ENCODE measurements at places on chromosomes 4 and X.

GRCh38 chr4:20572976-20573375, 127.3 kb upstream of the PACRGL start:
- no peak for DNase-seq

- DNase-seq: no peak
Observed at GRCh38 chr4:159297091-159297490, 194.2 kb downstream of the RAPGEF2 start.

GRCh38 chrX:132520213-132520612, 31.4 kb upstream of the MBNL3 start:
- DNase-seq: no peak

DNA sequence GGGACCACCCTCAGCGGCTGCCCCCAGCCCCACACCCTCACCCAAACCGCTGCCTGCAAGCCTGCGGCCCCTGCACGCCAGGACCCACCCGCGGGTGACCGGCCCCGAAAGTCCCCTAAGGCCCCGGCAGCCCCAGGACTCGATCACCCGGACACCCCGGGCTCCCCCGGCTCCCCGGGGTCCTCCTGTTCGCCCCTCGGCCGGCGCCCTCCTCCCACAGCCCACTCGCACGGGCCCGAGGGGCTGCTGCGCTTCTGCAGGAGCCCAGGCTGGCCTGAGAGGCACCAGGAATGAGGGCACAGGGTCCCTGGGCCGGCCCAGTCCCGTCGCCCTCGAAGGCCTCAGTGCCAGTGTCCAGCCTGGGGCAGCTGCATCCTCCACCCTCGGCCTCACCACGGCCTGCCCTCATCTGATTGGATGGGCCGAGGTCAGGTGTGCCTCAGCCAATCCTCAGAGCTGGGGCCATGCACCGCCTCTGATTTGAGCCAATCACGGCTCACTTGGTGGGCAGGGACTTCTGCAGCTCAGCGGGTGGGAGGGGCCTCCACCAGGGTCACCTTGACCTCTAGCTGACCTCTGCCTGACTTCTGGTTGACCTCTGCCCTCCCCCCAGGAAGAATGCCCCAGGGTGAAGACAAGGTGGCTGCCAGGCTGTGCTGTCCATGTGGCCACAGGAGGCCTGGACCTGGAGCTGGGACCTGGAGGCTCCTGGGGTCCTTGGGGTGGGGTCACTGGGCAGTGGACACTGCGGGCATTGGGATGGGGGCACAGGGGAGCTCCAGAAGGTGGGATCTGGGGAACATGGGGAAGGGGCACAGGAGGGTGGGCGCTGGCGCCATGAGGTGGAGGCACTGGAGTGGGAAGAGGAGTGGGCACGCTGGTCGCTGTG, 97.6 kb upstream of the NKX1-1 start:
- DNase-seq: no peak

GRCh38 chrX:1658071-1658491, 43.2 kb downstream of the ASMT start:
- no peak for DNase-seq

Measured in stimulated activated CD4-positive, alpha-beta T cell treated with anti-CD3 and anti-CD28 coated beads, Interleukin-2, amount 100 ng/mL, for 48 hours (primary cell).